Fibroblast of the aortic adventitia (primary cell): ENCODE measurements at places on chromosomes 12 and 14.

DNA sequence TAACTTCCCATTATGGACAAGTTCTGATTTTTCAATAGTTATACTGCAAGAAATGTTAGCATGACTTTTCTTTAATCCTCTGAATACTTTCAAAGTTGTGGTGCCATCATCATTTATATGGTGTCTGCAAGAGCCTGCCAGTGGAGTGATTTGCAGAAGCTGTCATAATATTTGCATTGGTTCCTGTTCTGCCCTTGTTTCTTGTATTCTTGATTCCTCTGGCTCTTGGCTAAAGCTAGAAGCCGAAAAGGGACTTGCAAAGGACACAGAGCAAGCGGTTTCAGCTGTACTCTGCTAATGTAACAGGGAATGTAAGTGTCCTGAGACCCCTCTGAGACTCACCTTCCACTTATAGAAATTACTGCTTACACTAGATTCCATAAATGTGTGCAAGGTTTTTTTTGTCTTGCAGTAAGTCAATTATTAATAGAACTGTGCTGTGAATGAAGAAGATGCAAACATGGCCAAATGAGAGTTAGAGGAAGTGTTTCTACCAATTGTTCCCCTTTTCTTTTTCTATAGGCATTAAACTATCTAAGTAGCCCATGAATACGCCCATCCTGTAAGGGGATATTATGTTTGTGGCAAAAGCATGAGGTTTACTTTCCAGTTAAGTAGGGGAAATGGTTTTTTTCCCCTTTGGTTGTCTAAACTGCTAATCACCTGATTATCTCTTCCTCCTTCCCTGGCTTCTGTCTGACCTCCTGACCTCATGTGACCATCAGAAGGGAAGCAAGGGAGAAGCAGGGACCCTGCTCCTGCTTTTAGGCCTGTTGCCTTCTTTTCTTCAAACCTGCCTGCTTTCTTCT is 5.3 kb downstream of the DYRK4 start:
- no peak for DNase-seq

DNA sequence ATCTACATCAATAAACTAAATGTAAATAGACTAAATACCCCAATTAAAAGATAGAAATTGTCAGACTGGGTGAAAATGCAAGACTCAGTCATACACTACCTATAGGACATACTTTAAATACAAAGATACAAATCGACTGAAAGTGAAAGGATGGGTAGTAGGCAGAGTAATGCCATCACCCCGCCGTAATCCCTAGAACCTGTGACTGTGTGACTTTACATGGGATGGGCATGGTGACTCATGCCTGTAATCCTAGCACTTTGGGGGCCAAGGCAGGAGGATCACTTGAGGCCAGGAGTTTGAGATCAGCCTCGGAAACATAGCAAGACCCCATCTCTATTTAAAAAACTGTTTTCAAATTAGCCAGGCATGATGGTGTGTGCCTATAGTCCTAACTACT is 2.6 kb upstream of the EVL start:
- no peak for DNase-seq

- DNase-seq: no peak
Measured at GRCh38 chr14:20799892-20800544, 2.6 kb downstream of the RNASE1 start.

DNA sequence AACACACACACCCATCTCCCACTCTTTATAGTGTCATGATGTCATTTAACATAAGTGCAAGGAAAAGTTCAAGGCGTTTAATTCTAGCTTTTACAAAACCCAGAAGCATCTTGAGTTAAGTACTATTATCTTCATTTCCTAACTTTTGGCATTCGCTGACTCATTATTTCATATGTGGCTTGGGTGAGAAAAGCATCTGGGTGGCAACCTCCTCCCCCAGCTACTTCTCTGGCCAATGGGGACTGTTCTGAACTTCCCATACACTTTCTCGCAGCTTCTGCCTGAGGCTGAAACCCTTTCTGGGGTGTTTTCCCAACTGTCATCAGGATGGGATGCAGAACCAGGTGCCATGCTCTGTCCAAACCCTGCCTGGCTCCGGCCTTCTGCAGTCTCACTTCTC is 2.8 kb upstream of the MARK3 start:
- DNase-seq: peak; percentile 71

DNA sequence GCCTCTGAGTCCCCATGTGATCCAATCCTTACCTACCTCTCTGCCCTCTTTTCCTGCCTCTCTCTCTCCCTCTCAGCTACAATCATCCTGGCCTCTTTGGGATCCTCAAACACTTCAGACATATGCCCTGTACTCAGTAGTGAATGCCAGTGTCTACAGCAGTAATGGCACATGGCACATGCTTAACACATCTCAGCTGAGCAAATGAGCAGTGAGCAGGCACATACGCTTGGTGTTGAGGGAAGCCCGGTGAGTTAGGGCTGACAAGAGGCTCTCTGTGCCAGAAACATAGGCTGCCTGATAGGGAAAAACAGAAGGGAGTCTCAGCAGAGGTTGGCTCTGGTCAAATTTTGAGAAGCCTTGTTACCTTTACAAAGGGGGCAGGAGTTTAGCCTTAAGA is 409.1 kb downstream of the TMEM132D start:
- DNase-seq: no peak

DNA sequence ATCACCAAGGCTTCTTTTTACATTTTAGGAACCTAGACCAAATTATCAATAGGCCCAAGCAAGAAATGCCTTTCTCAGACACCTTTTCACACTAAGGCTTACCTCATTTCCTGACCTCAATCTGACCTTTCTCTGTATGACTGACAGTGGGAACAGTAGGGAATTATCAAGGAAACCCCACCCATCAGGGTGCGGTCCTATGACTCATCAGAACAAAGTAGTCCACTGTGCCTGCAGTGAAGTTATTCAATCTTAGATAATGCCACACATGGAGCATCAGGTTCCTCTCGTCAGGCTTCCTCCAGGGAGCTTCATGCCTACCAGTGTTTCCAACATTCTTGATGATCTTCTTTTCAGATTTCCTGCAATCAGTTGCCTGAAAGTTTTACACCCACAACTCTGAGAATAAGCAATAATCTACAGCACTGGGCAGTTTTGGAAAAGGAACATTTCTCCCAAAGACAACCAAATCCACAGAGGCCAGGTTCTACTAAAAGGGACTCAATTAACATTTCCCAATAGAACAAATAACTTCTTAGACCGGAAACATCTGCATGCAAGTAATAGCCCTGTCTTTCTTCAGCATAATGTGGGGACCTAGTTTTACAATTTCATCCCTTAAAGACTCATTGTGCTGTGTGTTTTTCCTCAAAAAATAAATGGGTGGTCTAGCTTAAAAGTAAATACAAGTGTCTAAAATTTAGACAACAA is 35.9 kb upstream of the TMTC2 start:
- peak; percentile 25 for DNase-seq

DNA sequence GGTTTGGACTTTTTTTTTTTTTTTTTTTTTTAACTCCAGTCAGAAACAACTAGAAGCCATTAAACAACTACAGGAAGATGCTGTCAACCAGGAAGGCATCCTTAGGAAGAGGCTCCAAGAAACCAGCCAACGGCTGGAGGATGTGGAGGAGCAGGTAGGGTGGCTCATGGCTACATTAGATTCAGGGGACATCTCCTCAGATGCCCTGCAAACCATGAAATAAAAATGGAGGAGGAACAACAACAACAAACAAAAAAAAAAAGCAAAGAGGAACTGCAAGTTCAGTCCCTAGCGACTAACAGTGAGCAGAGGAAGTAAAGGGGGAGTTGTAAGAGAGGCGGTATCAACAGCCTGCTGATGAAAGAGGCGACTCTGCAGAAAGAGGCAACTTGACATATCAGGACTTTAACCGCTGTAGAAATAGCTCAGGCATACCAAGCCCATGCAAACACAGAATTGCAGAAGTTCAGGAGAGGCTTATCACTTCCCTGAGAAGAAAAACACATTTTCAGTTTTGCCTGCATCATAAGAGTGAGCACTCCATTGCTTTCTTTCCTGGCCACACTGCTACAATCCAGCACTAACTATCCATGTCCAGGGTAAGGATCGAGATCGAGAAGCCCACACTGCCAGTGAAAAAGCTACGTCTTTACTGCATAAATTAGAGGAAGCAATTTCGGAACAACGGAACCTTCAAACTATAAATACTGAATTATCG is 103.5 kb upstream of the BCAT1 start:
- peak; percentile 31 for DNase-seq

DNA sequence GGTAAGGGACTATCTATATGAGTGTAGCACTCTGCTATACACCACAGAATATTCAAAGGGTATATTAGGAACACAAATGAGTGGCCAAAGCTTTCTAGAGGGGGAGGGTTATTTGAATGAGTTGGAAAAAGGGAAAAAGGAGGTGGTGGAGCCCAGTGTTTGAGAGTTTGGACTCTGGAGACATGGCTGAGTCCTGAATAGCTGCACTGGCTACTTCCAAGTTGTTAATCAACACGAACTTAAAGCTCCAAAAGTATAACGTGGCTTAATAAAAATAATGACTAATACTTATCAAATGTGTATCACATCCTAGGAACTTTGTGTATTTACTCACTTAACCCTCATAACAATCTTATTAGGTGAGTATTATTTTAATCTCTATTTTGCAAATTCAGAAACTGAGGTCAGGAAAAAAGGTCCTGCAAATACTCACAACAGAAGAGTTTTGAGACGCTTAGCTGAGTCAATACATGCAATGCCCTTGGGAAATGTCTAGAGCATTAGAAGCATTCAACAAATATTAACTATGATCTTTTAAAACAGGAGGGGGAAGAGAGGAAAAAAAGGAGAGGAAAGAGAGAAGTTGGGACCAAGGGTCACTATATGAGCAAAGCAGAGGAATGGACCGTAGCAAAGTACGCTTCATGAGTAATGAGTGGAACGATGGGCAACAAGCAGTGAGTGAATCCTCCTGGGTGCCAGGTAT is 189.5 kb upstream of the HMGA2 start:
- peak; percentile 79 for DNase-seq

DNA sequence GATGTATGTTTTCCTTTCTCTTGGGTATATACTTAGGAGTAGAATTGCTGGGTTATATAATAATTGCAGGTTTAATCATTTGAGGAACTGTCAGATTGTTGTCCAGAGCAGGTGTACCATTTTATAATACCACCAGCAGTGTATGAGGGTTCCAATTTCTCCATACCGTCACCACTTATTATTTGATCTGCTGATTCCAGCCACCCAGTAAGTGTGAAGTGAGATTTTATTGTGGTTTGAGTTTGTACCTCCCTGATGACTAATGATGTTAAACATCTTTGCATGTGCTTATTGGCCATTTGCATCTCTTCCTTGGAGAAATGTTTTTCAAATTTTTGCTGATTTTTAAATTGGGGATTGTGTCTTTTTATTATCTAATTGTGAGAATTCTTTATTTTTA is 15.1 kb downstream of the NCKAP5L start:
- DNase-seq: no peak

DNA sequence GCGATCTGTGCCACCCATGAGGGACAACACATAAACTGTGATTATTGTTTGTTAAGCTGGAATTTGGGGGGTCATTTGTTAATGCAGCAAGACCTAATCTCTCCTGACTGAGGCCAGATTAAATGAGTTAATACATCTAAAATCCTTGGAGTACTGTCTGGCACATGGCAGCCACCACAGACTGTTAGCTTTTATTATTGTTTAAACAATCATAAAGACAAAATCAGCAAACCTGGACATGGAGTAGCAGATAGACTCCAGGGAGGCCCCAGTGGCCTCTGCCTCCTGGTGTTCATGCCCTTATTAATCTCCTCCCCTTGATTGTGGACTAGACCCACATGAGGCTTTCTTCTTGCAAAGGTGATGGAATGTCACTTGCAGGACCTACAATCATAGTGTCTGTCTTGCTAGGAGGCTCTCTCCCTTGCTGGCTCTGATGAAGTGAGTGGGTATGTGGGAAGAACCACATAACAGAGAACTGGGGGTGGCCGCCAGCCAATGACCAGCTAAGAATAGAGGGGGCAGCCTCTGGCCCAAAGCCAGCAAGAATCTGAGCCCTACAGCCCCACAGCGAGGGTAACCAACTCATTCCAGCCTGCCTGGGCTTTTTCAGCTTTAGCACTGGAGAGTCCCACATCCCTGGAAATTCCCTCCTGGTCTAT is 142.0 kb downstream of the SCARB1 start:
- no peak for DNase-seq

DNA sequence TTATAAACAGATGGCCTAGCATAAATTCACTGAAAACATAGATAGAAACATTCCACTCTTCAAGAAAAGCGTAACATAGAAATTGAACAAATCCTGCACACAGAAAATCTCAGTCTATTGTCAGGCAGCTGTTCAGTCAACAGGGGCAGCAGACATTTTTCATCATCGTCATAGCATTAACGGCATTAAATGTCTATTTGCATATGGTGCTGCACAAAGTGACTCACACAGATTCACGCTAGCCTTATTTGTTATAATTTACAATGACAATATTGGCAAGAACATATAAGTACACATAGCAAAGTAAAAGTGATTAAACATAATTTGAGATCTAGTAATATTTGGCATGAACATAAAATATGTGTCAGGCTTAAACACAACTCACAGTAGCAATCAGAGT is 95.7 kb downstream of the CEP128 start:
- DNase-seq: no peak

DNA sequence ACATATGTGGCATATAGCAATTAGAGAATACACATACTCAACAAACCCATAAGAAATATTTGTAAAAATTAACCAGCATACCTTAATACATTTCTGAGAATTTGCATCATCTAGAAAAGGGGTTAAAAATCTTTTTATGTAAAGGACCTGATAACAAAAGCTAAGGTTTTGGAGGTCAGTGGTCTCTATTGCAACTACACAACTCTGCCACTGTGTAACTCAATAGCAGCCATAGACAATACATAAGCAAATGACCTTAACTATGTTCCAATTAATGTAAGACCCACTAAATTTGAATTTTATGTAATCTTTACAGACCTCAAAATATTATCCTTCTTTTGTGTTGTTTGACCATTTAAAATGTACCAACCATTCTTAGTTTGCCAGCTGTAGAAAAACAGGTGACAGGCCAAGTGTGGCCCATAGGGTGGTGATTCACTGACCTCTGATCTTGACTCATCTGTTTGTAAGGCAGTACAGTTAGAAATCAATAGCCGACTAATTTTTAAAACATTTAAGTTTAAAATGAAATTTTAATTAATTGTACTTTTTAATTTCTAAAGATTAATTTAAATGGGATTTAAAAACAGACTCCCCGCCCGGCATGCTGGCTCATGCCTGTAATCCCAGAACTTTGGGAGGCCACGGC is 7.4 kb upstream of the EPS8 start:
- DNase-seq: no peak

- DNase-seq: peak; percentile 17
Measured at GRCh38 chr14:38992067-38992844, 110.8 kb downstream of the SEC23A start.

GRCh38 chr14:96631621-96632362 is 129.6 kb downstream of the PAPOLA start:
- no peak for DNase-seq

- DNase-seq: no peak
Measured at GRCh38 chr14:59961518-59962062, 41.6 kb downstream of the LRRC9 start.

GRCh38 chr12:102356690-102357089 is 123.7 kb downstream of the IGF1 start:
- no peak for DNase-seq

GRCh38 chr12:108523365-108523764 is 8.3 kb downstream of the FICD start:
- DNase-seq: no peak

- peak; percentile 67 for DNase-seq
Measured at GRCh38 chr14:35687335-35687939, 121.7 kb downstream of the RALGAPA1 start.

- DNase-seq: peak; percentile 82
Measured at GRCh38 chr14:67653651-67654280, 20.7 kb downstream of the VTI1B start.

- DNase-seq: no peak
Measured at GRCh38 chr12:6701078-6701768, 608 bp upstream of the PIANP start.
